Stimulated activated CD4-positive, alpha-beta T cell treated with anti-CD3 and anti-CD28 coated beads, Interleukin-12 subunit alpha, Interleukin-12 subunit beta, amount 100 ng/mL, for 48 hours (primary cell): ENCODE measurements at places on chromosomes 7 and 10.
A peak's percentile ranks its signal among the peaks of the same experiment; 100 is the strongest.

GRCh38 chr10:63578501-63578900, 57.3 kb downstream of the REEP3 start:
- DNase-seq, result no peak

DNA sequence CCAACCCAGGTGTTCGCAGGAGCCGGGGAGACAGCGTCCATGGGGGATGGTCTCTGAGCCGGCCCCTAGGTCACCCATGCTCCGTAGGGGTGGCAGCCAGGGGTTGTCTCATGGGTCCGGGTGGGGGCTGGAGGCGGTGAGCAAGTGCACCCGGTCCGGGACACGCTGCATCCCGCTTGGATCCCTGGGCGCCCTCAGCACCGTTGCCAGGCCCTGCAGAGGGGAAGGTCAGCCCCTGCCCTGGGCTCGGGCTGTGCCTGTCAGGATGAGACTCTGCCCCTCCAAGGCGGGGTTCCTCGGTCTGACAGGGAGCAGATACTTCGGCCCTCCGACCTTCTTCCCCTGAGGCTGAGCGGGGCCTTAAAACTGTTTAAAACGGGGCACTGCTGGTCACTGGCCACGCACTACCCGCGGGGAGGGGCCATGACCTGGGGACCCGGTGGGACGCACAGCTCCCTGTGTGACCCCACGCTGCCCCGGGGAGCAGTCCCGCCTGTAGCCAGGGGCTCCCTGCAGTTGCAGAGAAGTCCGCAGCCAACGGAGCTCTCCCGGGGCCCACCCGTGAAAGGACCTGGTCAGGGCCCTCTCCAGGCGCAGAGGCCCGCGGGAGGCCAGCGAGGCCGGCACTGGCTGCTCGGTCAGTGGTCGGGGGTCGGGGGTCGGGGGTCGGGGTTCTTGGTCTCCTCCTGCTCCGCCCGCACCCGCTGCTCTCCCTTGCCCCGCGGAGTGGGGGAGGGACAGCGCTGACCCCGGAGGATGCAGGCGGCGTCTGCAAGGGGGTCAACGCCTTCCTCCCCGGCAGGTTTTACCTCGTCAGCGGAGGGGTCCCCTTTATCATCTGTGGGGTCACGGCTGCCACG, 33.4 kb upstream of the KNDC1 start:
- DNase-seq, result no peak

- no peak for DNase-seq
These were observed 5.7 kb downstream of the HIP1 start for GRCh38 chr7:75732764-75733630.

DNA sequence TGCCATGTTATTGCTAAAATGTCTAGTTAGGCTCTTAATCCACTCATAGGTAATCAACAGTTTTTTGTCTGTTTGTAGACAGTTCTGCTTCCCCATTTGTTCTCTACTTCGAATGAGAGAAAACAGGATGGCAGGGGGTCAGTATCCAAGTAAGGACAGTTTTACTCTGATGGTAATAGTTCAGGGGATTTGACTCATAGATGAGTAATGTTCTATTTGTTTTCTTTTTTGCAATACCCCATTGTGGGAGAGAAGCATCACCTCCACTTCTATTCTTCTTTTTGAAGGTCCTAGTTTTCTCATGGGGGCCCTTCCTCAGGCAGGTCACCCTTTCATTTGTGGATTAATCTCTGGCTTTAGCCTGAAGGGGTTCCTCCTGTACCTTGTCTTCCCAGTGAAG, 13.9 kb downstream of the PCLO start:
- no peak for DNase-seq

DNA sequence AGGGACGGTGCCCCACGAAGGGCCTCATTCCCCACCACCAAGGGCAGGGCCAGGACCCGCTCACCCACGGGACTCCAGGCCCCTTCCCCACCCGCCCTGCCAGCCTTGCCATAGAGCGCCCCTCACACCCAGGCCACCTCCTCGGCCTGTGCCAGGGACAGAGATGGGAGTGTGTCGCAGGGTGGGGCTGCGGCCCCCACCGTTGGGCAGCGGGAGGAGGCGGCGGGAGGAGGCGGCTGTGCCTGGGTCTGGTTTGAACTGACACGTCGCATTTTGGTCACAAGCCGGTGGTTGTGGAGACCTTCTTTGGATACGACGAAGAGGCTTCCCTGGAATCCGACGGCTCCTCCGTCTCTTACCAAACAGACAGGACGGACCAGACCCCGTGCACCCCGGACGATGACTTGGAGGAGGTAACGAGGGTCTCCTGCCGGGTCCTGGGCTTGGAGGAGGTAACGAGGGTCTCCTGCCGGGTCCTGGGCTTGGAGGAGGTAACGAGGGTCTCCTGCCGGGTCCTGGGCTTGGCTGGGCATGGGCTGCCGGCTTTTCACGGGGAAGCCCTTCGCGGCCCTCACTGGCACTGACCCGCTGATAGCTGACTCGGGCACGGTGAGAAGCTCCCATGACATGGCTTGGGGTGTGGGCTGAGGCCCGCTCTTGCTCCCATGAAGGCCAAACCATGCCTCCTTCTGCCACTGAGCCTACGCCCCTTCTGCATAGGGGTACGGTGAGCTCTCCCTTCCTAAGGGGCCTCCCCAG, 46.4 kb upstream of the DPYSL4 start:
- no peak for DNase-seq

DNA sequence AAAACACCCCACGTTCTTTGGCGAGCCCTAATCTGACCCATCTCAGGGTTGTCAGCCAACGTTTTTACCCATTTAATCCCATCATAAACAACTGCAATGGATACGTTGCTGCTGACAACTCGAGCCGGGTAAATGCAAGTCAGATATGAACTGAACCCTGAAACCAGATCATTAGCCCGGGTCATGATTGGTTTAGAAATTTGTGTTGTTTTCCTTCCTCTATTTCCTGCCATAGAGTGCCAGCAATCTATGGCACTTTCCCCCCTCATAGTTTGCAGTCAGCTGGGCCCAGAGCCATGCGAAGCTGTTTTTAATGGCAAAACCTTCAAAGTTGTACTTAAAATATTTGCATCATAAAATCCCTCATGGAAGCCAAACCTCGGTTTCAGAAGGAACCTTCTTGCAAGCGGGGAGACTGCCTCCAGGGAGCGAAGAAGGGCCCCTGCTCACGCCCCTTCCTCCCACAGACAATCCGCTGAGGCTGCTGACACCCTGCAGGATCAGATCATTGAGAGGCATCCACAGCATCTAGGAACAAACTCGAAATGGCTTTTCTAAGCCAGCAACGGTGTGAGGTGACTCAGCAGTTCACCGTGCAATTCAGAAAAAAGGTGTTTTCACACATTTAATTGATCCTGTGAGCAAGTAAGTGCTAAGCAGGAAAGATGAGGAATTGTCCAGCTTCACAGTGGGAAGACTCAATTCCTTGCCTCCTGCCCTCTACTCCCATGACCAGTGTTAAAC, 710.1 kb downstream of the PARD3 start:
- DNase-seq, result no peak

- no peak for DNase-seq
These were observed 30.0 kb upstream of the ZNF32 start for GRCh38 chr10:43678654-43679053.

GRCh38 chr10:52469970-52470705, 156.1 kb downstream of the DKK1 start:
- no peak for DNase-seq

DNA sequence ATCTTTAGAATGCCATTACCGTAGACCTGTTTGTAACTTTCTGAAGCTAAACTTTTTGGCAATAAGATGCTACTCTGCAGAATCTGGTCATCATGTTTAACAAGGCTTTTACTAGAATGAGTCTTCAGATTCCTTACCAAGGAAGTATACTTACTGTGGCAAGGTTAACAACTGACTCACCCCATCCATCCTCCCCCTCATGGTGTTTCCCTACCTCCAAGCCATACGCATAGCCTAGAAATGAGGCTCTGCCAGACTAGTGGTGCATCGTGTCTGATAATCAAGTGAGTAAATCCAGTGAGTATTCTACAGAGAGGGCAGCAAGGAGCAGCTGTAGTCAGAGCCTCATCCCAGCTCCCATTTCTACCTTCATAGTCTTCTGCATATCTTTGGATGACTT, 223.6 kb downstream of the IPMK start:
- no peak for DNase-seq

DNA sequence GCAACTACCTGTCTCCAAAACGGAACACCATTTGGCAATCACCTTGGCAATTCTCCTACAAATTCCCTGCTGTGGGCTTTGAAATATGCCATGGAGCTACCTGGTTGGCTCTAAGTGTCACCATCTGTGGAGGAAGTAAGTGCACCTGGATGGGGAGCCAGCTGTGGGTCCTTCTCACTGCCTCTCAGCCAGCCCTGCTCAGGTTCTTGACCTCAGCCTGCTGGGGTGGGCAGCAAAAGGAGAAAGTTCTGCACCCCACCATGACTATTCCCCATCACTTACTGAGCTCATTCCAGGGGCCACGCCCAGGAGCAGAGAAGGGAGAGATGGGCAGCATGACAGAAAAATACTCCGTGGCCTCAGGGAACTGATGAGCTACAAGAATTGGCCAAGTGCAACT, 158.7 kb downstream of the TNS3 start:
- DNase-seq, result no peak

DNA sequence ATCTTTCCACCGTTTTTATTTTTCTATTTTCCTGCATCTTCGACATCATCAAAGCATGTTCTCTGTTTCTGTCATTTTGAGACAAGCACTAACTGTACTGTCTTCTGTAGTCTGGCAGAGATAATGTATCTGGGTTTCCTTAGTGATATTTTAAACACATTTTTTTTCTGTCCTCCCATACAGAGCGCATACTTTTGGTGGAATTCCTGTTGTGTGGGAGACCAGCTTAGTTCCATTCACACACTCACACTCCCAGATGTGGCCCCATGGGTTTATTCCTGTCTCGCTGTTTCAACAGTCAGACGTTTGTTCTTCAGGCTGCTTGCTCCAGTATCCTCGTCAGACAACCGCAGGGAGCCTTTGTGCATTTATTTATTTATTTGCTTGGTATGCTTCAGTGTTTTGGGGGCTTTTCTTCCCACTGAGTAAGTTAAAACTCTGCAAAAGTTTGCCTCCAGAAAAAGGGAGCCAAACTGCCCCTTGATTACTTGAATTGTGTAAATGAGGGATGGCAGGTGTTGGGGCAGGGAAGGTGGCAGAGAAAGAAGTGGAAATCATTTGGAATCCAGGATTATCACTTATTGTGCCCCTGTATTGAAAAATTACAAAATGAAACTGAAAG, 456.8 kb upstream of the KLF6 start:
- DNase-seq, result no peak

DNA sequence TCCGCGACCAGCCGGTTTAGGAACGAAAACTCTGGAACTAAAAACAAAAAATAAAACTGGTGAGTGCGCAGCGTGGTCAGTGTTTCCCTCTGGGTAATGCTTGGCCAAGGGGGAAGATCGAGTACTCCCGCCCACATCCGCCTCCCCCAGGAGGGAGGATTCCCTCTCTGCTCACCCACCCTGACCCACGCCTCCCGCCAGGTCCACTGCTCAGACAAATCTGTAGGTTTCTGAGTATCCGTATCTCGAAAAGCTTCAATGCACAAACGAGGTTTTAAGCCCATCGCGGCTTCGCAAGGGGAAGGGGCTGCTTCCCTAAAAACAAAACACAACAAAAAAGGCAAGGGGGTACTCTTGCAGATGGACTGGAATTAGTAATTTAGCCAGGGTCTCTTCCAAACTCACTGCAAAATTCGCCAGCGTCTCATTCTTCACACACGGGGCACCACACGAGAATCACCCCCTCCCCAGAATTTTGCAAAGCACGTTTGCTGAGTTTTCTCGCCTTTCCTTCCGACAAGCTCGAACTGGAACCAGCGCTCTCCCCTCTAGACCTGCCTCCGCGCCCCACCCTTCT, 75.2 kb downstream of the INSIG1 start:
- DNase-seq, result no peak

DNA sequence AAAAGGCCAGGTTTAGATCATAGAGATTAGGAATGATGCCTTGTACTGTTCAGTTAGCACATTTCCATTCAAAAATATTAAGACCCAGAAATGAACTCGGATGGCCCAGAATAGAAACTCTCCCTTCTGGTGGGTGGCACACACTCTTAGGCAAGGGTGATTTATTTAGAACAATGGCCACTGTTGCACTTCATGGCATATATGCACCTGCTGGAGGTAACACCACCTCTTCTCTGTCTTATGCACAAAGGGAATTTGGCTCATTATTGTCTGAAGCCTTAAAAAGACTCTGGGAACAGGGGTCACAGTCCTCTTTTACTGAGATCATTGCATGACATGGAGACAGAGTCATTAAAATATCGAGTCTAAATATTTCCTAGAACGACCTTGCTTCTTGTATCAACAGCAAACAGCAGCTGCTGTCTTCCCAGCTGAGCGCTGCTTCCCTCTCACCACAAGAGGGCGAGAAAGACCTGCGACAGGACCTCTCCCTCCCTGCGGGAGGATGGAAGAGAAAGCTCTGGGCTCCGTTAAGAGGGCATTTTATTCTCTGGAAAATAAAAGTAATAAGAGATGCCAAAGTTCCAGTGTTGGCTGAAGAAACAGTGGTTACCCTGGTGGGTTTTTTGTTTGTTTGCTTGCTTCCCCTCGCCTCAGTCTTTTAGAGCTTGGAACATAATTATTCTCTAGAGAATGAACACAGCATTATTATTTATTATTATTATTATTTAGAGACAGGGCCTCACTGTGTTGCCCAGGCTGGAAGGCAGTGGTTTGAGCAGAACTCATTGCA, 13.5 kb upstream of the BAMBI start:
- DNase-seq, result peak; percentile 39

GRCh38 chr7:28075674-28076358, 104.8 kb downstream of the JAZF1 start:
- no peak for DNase-seq

DNA sequence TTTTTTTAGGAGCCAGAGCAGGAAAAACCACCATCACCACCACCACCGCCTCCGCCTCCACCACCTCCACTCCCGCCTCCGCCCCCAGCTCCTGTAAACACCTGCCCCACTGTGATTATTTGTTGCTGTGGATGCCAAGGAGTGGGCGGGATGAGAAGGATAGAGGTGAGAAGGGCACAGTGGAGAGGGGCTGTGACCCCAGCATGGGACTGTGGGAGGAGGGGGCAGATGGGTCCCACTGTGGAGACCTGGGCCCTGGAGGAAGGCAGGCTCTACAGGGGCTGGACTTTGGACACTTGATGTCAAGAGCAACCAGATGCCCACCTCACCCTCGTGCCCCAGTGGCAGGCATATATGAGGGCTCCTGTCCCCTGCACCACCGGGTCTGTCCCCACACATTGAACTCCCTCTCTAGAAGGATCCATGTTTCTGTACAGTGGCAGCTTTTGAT, 24.7 kb downstream of the ANTXRL start:
- DNase-seq, result no peak

- no peak for DNase-seq
These were observed 9.5 kb upstream of the ZNF862 start for GRCh38 chr7:149828357-149829309.

DNA sequence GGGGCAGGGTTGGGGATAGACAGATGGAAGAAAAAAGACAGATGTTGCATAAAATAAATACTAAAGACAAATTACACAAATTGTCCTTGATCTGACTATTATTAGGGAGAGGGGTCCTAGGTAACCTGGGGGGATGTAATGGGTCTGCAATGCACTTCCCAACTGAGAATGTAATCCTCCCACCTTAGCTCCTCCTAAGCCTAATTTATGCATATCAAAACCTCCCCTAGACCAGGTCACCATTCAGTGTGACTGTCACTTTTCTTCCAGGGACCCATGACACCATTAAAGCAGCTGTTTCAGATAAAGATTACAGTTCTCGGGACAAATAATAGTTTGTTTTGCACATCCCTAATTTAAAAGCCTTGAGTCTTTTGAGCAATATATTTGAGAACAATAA, 133.9 kb upstream of the FEZF1 start:
- no peak for DNase-seq

- no peak for DNase-seq
These were observed 170.5 kb downstream of the CCDC7 start for GRCh38 chr10:32616438-32616837.
